ENCODE measurements at places on chromosomes 7 and 10.
A peak's percentile ranks its signal among the peaks of the same experiment; 100 is the strongest.

GRCh38 chr10:69392481-69393000, 24.2 kb downstream of the TACR2 start:
- peak; percentile 73 for DNase-seq

GRCh38 chr10:29041616-29042015, 247.3 kb upstream of the LYZL1 start:
- no peak for DNase-seq

- no peak for DNase-seq
Observed at GRCh38 chr10:47018026-47018735, 107.0 kb downstream of the PTPN20 start.

DNA sequence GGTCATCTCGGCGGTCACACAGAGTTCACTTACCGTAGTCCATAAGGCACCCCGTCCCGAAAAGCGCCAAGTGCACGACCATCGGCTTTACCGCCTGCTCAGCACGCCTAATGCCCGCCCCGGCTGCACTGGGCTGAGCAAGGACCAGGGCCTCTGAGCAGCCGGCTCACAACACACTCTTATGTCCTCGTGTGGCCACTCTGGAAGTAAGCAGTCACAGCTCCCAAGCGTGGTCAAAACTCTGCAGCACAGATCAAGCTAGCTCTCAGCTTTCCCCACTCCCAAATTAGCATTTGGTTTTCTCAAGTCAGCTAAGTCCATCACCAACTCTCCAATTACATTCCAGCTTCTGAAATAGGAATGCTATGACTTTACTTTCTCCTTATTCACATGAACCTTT, 57.7 kb downstream of the MAD1L1 start:
- DNase-seq, result no peak

DNA sequence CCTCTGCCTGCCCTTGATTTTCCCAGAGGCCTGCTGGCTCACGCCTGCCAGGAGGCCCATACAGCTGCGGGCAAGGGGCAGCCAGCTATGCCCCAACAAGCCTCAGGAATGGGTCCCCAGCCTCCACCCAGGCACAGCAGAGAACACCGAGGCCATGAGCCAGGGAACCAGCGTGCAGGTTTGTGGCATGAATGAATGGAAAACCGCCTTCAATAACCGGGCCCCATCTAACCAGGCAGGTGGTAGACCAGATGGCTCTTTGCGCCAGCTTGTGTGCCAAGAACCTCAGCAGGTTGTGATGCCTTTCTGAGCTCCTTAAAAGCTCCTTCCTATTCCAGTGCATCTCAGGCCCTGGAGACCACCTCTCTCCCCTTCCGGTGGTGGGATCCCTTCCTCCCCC, 50.2 kb downstream of the ELFN1 start:
- DNase-seq, result peak; percentile 67

DNA sequence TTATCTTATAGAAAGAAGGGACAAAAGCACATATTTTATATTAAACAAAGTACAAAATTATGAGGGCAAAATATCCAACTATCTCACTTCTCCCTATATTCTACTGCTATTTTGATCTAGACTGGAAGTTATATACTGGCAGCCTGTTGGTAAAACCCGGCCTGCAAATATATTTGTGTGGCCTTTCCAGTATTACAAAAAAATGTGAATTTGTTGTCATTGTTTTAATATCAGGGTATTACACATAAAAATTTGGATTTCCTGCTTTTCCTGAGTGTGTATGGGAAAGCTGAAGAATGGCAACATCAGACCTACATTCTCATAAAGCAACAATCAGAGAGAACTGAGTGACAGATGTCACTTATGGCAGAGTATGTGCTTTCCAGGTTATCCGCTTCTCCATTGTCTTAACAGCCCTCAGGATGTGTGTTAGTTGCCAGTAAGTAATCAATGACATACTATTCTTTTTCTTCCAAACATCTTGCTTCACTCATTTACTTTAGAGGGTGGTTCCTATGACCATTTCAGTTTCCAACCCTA, 7.3 kb downstream of the SYPL1 start:
- no peak for DNase-seq

GRCh38 chr7:116180302-116180701, 30.0 kb upstream of the TES start:
- no peak for DNase-seq

DNA sequence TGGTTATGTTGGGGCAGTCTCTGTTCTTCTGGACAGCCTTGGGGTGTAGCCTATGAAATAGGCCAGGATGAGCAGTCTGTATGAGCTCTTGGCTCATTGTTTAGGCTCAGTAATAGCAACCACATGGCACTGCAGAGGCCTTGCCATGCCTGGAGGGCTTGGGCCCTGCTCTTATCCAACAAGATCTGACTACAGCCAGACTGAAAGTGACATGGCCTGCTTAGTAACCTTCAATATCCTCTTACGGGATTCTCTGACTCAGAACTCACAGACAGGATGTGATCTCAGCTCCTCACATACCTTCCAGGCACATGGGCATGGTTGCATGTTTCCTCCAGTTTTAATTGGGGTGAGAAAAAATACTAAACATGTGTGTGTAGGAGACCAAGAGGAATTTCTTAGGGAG, 289.3 kb downstream of the PTEN start:
- no peak for DNase-seq

DNA sequence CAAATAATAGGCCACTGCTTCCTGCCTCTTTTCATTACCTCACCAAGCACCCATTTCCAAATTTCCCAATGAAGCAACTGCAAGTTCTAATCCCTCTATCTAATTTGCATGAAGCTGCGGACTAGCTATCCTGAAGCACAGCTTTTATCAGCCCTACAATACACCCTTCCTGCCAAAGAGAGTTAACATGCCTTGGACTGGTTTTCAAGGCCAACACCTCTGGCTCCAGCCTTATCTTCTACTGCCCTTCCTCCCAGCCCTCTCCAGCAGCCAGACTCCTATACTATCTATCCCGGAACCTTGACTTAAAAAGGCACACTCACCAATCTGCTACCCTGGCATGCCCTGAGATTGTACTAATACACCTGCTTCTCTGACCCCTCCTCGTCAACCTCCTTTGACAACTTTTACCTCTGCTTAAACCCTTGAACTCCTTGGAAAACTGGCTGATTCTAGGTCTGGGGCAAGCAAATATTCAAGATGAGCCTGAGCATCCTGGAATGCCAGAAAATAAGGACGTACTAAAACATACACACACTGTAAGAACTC, 73.4 kb downstream of the SGMS1 start:
- no peak for DNase-seq
